Activated CD4-positive, alpha-beta memory T cell treated with anti-CD3 and anti-CD28 coated beads, Interleukin-2, amount 10 ng/mL, durations not matched to agents 7 days and 5 days (primary cell): ENCODE measurements at places on chromosomes 16 and 17.
A peak's percentile ranks its signal among the peaks of the same experiment; 100 is the strongest.

DNA sequence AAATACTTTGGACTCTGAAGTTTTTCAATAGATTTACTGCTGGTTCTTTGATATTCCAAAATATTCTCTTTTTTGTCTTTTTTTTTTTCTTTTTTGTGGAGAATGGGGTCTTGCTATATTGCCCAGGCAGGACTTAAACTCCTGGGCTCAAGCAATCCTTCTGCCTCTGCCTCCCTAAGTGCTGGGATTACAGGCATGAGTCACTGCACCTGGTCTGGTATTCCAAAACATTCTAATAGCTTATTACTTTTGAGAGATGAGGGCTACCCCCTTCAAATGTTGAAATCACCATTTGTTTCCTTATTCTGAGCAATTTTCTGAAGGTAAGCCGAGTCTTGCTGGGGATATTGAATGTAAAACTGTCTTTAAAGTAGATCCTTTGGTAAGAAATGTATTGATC, 55.0 kb upstream of the TEX2 start:
- no peak for DNase-seq

- no peak for DNase-seq
Measured at GRCh38 chr17:40962059-40962561, 4.6 kb downstream of the KRT39 start.

GRCh38 chr16:71631776-71632175, 5.8 kb downstream of the MARVELD3 start:
- DNase-seq: no peak

GRCh38 chr17:50596191-50597037, 35.9 kb downstream of the CACNA1G start:
- no peak for DNase-seq

DNA sequence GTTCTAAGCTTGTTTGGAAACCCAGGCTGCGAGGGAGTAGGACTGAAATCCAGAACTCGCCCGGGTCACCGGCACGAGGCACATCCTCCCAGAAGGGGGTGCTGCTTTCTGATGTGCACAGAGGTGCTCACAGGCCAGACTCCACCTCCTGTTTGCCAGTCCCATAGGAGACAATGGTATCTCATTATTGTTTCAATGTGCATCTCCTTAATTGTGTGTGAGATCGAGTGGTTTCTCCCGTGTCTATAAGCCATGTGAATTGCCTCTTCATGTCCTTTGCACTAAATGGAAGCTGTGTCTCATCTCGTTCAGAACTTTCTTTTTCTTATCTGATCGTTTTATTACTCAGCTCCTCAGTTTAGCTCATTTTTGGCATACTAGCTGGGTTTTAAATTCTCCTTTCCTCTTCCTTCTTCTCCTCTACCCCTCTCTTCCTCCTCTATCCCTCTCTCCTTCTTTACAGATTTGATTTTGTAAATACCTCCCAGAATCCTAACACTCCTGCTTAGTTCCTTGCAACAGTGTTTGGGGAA, 32.1 kb upstream of the PRKCB start:
- DNase-seq: peak; percentile 77

- DNase-seq: no peak
Measured at GRCh38 chr16:88499292-88499691, 46.2 kb downstream of the ZFPM1 start.

DNA sequence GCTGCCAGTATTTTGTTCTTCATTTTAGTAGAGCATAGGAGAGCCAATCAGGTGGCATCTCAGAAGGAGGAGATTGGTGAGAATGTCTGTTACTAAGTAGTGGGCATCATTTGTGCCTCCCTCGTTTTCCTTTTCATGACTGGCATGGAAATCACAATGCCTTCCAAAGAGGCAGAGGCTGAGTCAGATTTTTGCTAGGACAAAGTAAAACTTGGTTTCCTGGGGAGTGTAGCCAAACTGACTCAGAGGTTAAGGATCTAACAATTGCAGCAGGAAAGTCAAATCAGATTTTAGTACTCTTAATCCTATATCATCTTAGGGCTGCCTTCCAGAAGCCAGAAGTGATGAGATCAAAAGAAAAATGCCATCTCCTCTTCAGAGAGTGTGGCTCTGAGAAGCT, 138.7 kb downstream of the ANKFN1 start:
- DNase-seq: no peak

DNA sequence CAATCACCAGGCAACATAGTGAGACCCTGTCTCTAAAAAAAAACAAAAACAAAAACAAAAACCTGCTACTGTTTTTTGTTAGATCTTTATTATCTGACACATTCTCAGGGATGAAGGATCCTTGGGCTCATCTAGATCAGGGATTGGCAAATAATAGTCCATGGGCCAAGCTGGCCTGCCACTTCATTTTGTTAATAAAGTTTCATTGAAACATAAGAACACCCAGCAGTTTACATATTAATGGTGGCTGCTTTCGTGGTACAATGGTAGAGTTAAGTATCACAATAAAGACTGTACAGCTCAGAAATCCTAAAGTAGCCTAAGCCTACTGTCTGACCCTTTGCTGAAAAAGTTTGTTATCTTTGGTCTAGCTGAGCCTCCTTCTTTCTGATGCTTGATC, 32.9 kb upstream of the CLEC18A start:
- no peak for DNase-seq

DNA sequence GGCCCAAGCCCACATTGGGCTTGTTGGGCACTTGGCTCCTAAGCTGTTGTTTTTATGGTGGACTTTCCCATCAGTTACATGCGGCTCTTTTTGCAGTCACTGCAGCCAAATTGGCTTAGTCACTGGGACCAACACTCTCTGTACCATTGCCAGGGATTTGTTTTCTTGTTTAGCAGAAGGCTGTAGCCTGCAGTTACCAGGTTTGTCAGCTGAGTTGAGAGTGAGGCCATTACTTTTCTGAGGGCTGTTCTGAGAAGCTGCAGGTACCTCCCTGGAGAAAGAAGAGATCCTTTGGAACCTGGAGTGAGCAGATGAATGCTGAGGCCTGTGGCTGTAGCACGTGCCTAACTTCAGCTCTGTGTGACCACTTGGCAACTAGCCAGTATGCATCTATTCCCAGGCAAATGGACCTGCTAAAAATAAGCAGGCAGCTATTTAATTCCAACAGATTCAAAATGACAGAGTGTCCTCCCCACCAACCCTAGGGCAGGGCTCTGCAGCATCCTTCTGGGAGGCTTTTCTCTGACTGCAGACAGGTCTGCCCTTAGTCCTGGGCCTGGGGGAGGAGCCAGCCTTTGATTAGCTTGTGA, 12.9 kb downstream of the AKAP1 start:
- DNase-seq: no peak

DNA sequence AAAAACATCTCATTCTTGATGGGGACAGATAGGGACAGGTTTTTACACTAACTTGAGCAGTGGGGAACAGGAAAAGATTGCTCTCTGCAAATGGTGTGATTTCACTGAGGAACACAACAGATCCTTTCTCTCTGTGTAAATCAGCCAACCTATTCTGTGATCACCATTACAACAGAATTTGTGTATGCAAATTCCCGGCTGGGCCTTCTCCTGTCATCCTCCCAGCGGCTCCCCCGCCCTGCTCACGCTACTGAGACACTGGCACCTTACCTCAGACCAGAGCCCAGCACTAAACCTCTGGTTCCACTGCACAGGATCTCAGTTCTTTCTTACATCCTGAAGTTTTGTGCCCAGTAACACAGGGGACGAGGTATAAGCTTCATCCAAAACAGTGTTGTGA, 97.0 kb upstream of the FA2H start:
- no peak for DNase-seq

DNA sequence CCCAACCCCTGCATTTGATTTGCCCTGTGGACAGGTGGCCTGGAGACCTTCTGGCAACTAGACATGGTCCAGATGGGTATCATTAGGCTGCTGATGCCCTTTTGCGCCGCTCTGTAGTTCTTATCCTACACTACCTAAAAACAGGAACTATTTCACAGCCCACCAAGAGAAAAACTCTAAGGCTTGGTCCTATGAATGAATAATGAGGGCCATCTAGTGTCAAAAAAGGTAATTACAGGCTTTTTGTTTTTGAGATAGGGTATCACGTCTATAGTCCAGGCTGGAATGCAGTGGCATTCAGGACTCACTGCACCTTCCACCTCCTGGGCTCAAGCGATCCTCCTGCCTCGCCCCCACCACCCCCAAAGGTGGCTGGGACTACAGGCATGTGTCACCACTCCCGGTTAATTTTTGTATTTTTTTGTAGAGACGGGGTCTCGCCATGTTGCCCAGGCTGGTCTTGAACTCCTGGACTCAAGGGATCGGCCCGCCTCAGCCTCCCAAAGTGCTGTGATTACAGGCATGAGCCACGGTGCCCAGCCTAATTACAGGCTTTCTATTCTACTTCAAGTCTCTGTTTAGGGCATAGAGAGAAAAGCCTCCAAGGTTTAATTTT, 20.9 kb downstream of the COIL start:
- DNase-seq: no peak

GRCh38 chr17:78610951-78611511, 33.8 kb upstream of the DNAH17 start:
- DNase-seq: no peak

DNA sequence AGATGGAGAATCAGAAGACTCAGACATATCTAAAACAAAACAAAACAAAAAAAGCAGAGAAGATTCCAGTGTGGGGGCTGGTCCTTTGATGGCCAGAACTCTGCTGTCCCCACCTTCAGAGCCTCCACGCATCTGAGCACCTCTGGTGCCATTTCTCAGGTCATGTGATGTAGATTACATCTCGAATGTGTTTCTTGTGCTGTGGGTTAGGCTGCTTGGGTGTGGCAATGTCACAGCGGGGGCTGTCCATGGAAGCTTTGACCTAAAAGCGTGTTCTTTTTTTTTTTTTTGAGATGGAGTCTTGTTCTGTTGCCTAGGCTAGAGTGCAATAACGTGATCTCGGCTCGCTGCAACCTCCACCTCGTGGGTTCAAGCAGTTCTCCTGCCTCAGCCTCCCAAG, 51.2 kb downstream of the PLD6 start:
- DNase-seq: no peak
